ENCODE measurements at places on chromosomes 5 and 9.

GRCh38 chr5:141479776-141480175, 4.0 kb downstream of the PCDHGC3 start:
- no peak for DNase-seq

DNA sequence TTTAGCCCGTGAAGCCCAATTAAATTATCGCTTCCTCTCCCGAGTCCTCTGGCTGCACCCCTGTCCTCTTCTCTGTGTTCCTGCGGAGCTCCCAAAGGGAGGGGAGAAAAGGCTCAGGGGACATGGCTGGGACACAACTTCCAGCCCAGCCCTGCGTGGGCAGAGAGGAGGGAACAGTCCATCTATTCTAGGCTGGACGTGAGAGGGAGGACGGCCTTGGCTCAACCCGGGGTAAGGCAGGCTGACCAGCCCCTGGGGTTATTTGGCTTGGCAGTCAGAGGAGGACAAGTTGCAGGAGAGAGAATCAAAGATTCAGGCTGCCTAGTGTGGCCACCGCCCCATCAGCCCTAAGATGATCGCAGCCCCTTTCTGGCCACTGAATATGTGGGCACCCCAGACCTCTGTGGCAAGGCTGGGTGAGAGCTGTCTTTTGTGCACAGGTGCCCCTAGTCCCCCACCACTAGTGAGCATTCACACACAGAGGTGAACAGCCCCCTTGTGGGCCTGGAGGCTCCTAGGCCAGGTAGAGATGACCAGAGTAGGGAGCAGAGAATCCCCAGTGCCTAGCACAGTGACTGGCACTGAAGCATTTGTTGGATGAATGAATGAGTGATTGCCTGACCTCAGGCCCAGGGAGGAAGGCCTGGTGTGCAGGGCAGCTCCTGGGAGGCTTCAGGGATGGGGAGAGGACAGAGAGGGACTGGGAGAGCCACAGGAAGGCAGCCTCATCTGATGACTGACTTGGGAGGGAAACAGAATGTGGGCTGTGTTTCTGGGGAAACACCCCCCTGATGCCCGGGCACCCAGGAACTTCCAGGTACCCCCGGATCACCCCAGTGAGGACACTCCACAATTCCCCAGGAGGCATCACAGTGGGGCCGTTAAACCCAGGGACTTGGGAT, 133.9 kb downstream of the C9orf50 start:
- DNase-seq = peak; percentile 83

DNA sequence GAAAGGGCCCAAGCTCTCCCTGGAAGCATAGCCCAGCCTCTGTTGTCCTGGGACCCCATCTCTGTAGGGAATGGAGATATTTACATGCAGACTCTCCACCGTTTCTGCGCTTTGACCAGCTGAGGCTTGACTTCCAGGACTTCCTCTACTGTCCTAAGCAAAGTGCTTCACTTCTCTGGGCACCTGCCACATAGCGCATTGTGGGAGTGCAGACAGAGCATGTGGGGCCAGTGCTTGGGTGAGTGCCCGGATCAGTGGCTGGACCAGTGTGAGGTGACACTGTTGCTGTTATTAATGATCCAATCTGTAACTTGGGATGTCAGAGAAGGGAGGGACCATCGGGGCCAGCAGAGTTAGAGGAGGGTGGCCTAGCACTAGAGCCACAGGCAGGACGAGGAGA, 10.5 kb downstream of the CXCL14 start:
- no peak for DNase-seq

- no peak for DNase-seq
Measured at GRCh38 chr9:89445801-89446251, 52.1 kb downstream of the SEMA4D start.

DNA sequence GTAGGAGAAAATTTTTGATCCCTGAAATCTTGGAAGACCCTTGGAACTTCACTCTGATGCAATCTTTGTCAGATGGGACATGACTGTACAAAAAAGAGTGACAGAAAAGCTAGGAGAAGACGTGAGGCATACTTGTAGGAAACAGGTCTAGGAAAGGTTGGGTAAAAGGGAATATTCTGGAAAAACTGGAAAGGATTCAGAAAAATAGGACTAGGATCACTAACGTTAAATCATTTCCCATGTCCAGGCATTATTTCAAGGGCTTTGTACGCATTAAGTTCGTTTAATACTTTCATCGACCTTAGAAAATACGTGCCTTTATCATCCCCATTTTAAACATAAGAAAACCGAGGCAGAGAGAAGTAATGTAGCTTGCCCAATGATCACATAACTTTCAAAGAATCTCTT, 2.9 kb downstream of the ALDH1A1 start:
- DNase-seq = no peak

GRCh38 chr5:136034984-136035383, 6.2 kb downstream of the TGFBI start:
- no peak for DNase-seq

DNA sequence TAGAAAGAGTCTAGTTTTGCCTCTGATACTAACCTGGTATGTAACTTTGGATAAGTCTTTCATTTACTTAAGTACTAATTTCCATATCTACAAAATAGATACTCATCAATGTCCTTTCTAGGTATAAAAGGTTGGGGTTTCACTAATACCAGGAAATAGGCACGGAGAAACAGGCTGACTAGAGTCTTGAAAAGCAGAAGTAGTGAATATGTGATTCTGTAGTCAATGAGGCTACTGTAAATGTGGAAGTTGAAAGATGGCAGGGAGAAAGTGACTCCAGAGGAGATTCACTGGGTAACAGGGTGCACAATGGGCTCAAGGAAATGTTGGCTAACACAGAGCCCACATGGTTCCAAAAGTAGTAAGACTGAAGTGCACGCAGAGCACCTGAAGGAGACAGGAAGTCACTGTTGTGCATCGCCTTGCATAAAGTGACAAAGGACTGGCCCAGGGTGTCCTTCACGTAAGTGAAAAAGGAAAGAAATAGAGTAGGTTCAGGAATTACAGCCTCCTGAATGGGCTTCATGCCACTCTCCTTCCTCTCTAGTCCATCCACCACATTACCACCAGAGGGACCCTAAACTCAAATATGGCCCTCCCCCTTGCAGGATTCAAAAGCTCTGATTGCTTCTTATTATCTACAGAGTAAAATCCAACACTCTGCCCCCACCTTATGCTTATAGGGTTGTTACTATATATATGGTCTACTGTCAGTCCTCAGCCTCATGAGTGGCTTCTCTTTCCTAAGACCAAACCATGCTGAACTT, 288.0 kb upstream of the SMARCA2 start:
- no peak for DNase-seq

DNA sequence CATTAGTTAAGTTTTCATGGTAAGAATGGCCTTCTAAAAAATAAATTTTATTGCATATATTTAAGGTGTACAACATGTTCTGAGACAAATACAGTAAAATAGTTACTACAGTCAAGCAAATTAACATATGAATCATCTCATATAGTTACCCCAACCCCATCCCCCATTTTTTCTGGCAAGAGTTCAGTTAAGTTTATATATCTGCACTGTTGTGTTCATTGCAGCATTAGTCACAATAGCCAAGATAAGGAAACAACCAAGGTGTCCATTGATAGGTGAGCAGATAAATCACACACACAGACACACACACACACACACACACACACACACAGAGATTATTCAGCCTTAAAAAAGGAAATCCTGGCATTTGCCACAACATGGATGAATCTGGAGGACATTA, 37.2 kb upstream of the OTULIN start:
- DNase-seq = no peak

- no peak for DNase-seq
Measured at GRCh38 chr5:85069659-85070640, 685.3 kb upstream of the EDIL3 start.

- no peak for DNase-seq
Measured at GRCh38 chr9:136351252-136351800, 12.2 kb downstream of the DNLZ start.

DNA sequence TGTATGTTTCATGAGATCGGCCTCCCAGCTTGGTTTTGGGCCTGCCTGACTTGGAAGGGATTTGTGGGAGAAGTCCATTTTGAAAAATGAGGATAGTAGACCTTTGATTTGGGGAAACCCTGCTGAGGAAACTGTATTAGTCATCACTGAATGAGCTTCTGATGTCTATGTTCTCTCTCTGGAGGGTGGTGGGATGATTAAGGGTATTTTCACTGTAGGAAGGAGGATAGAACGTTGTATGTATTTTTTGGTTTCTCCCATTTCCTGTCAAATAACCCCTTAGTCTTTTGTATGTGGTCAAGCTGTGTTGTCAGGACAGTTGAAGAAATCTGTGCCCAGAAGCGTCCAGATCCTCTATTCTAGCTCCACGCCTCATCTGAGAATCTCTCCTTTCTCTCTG, 151.9 kb downstream of the INSYN2B start:
- no peak for DNase-seq

DNA sequence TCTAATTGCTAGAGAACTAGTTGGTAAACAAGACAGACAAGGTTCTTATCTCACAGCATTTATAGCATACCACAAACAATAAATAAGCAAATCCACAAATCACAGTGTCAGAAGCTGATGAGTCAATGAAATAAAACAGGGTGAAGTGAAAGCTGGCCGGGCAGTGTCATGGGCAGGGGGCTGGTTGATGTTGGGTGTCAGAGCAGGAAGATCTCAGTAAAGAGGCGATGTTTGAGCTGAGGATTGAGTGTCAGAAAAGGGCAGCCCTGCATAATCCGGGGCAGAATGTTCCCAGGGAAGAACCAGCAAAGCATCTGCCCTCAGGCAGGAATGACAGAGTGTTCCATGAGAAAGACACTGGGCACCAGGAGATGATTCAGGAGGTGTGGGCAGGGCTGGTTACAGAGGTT, 183.4 kb downstream of the GOLPH3 start:
- DNase-seq = no peak

DNA sequence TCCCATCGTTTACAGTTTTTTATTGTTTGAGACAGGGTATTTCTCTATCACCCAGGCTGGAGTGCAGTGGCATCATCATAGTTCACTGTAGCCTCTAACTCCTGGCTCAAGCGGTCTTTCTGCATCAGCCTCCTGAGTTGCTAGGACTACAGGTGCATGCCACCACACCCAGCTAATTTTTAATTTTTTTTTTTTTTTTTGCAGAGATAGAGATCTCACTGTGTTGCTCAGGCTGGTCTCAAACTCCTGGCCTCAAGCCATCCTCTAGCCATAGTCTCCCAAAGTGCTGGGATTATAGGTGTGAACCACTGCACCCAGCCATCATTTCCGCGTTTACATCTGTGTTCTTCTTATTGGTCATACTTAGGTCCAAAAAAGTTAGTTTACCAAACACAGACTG, 53.6 kb downstream of the FSD1L start:
- DNase-seq = no peak

DNA sequence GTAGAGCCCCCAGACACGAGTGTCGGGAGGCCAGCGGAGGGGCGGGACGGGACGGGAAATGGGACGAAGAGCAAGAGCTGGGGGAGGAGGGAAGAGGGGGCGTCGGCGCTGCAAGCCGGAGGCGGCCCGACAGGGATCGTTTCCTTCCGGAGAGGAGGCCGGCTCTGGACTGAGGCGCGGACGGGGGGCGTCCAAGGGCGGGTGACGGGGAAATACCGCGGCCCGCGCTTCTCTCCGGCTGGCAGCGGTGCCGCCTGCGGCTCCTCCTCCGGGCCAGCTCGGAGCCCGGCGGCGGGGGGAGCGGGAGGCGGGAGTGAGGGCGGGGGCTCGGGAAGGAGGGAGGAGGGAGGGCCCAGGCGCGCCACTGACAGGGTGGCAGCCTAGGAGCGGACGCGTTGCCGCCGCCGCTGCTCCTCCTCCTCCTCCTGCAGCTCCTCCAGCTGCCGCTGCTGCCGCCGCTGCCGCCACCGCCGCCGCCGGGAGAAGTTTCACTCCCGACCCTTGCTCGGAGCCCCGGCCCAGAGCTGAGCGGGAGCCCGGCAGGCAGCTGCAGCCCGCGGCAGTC, at the start of gene CHSY3:
Gene CHSY3, plus strand, starts transcription at position 364 of the 565 bp plus-strand sequence.
- peak; percentile 72 for DNase-seq

GRCh38 chr5:148267962-148268361, 632 bp upstream of the SPINK13 start:
- no peak for DNase-seq

DNA sequence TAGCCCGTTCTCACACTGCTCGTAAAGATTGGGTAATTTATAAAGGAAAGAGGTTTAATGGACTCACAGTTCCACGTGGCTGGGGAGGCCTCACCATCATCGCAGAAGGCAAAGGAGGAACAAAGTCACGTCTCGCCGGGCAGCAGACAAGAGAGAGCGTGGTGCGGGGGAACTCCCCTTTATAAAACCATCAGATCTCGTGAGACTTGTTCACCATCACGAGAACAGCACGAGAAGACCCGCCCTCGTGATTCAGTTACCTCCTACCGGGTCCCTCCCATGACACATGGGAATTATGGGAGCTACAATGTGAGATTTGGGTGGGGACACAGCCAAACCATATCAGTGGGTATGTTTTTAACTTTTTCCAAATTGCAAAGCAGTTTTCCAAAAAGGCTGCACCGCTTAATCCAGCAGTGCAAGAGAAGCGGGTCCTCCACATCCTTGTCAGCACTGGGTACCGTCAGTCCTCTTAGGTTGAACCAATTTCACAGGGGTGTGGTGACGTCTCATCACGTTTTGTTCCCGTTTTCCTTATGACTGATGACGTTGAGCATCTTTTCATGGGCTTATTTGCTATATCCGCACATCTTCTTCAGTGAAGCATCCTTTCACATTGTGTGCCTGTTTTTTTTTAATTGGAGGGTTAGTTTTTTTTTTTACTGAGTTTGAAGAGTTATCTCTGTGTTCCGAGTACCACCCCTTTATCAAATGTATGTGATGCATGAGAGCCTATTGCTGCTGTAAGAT, 8.0 kb upstream of the FCN2 start:
- no peak for DNase-seq

GRCh38 chr9:37464426-37465248, 613 bp downstream of the ZBTB5 start:
- peak; percentile 34 for DNase-seq

GRCh38 chr5:9954869-9955268, 294.8 kb downstream of the ATPSCKMT start:
- DNase-seq = no peak

DNA sequence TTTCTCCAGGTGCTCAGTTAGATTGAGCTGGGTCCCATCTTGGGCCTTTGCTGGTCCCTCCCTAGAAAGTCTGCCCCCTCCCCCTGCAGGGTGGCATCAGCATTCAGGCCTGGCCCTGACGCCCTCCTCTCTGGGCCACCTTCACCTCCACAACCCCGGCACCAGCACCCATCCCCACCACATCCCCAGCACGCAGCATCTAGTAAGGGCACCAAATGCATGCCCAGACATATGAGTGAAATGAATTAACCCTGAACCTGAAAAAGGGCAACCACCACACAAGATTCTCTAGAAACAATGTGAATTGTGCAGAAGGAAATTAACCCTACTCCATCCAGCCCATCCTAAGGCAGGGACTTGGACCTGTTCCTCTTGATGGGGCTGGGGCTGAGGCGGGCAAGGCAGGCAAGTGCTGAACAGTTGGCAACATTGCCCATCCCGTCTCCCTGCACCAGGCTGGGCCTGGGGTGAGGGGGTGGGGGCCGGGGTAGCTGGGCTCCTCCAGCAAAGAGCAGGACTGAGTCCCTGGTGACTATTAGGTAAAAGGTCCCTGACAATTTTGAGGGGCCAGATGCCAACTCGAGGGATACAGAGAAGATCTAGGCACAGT, 125.9 kb downstream of the KCNIP1 start:
- DNase-seq = no peak
